HS-27A (cell line): ENCODE measurements at places on chromosomes 13 and 19.
A peak's percentile ranks its signal among the peaks of the same experiment; 100 is the strongest.

DNA sequence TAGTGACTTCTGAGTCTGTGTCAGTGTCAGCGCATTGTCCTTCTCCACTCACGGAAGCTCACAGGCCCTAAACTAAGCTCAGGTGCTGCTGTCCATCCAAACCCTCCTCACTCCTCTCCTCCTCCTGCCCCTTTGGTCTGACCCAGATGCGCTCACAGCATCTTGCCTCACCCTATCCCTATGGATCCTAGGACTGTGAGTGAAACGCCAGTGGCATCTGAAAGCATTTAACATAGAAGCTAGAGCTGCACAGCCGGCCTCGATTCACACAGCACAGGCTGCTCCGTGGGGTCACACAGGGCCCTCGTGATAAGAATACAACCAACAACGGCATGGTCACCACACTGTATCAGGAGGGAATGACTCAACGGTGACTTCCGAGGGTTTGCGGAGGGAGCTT lies 149.1 kb upstream of the SPACA7 start:
- DNase-seq, result no peak

DNA sequence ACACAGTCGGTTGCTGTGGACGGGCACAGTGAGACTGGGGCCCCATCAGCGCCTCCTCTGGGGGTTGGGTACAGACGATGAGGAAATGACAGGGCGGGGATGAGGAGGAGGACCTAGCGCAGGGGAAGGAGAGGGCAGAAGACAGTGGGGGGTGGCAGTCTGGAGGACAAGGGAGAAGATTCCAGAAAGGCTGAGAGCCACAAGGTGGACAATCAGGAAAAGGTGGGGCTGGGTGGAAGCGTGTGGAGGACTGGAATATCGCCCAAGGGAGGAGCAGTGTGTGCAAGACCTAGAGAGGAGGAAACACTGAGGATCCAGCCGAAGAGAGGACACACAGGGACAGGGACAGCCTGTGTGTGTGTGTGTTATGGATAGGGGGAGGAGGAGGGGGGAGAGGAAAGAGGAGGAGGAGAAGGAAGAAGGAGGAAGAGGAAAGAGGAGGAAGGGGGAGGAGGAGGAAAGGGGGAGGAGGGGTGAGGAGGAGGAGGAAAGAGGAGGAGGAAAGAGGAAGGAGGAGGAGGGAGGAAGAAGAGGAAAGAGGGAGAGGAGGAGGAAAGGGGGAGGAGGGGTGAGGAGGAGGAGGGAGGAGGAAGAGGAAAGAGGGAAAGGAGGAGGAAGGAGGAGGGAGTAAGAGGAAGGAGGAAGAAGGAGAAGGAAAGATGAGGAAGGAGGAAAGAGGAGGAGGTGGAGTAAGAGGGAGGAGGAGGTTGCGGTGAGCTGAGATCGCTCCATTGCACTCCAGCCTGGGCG lies 15.8 kb upstream of the GARIN5A start:
- no peak for DNase-seq

DNA sequence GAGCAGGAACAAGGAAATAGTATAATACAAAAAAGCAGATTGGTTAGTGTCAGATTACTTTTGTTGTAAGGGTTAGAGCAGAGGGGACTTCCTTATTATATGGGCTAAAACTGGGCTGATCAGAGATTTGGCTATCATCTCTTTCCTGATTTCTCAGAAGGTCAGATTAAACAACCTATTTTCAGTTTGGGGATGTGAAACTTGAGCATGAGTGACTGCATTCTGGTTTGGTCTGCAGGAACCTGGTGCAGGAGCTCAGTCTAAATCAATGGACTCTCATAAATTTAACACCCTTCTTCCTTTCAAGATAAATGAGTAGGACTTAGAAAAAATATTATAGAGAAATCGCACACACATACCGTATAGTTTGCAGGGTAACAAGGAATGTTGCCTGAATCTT lies 12.9 kb upstream of the RFXAP start:
- no peak for DNase-seq

GRCh38 chr13:42602906-42603305 lies 29.0 kb downstream of the TNFSF11 start:
- no peak for DNase-seq

GRCh38 chr19:46613525-46613924 lies 11.4 kb downstream of the PTGIR start:
- no peak for DNase-seq

- peak; percentile 19 for DNase-seq
Observed at GRCh38 chr13:42594481-42595252, 20.7 kb downstream of the TNFSF11 start.

GRCh38 chr13:25379011-25379410 lies 7.2 kb downstream of the ATP8A2 start:
- no peak for DNase-seq

DNA sequence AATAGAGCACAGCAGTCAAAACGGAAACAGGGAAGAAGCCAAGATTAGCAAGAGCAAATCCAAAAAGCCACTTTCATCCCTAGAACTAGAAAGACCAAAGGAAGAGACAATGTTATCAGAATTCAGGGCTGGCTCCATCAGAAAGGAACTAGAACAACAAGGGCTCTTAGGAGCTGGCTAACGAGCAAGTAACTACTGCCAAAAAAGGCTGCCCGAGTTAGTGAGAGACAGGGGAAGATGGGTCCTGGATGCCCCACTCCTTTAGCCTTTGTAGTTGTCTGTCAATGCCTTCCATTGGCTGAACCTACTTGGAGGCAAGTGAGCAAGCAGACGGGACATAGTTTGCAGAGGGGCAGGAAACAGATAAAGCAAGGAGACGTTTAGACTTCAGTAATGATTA lies 240.4 kb downstream of the KLF12 start:
- no peak for DNase-seq

- DNase-seq, result no peak
Observed at GRCh38 chr13:78194904-78195639, 276.4 kb upstream of the EDNRB start.

- DNase-seq, result no peak
Observed at GRCh38 chr19:16559780-16560276, 12.4 kb downstream of the SLC35E1 start.

DNA sequence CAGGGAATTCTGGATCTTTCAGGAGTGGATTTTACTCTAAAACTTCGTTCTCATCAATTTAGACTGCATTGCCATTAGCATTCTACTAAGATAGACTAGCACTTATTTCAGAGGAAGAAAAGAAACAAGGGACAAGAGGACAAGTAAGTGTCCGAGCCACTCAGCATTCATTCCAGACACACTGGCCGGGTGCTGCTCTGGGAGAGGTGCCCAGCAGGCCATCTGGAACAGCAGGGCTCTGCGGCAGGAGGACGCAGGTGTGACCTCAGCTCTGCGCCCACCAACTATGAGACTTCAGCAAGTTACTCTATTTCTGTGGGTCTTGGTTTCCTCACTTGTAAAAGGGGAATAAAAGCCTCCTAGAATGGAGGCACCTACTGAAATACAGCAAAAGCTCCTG lies 4.2 kb downstream of the EPS15L1 start:
- no peak for DNase-seq

- DNase-seq, result no peak
Observed at GRCh38 chr19:45999653-46000121, 4.4 kb downstream of the CCDC61 start.

GRCh38 chr13:106061781-106062180 lies 473.7 kb downstream of the EFNB2 start:
- no peak for DNase-seq

- no peak for DNase-seq
Observed at GRCh38 chr19:9986787-9987281, 23.5 kb downstream of the COL5A3 start.

DNA sequence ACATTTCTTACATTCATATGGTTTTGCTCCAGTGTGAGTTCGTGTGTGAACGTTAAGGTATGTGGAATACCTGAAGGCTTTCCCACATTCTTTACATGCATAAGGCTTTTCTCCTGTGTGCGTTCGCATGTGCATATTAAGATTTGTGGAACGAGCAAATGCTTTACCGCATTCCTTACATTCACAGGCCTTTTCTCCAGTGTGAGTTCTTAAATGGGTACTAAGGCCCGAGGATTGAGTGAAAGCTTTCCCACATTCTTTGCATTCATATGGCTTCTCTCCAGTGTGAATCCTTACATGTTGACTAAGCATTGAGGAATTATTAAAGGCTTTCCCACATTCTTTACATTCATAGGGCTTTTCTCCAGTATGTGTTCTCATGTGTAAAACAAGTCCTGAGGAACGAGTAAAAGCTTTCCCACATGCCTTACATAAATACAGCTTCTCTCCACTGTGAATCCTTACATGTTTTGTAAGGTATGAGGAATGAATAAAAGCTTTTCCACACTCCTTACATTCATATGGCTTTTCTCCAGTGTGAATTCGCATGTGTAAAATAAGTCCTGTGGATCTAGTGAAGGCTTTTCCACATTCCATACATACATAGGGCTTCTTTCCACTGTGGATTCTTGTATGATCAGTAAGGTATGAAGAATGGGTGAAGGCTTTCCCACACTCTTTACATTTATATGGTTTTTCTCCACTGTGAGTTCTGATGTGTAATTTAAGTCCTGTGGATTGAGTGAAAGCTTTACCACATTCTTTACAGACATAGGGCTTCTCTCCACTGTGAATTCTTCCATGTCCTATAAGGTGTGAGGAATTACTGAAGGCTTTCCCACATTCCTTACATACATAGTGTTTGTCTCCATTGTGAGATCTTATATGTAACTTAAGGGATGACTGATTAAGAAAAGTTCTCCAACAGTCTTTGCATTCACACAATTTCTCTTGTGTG lies 10.7 kb downstream of the ZNF846 start:
- DNase-seq, result no peak

DNA sequence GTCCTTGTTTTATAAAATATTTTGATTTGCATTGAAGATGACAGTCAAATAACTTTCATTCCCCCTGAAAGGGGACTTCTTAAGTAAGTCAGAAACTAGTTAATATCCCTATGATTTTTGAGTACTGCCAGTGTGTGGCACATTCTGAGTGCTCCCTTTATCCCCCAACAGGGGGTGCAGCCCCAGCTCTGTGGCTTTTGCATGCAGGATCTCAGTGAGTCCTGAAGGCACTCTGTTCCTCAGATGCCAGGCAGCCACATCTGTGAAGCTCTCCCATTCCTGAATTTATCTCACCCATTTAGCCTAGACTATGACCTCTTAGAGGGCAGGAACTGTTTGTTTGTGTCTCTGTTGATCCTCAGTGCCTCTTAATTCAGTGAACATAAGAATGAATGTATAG lies 123.1 kb downstream of the CDK8 start:
- peak; percentile 2 for DNase-seq

DNA sequence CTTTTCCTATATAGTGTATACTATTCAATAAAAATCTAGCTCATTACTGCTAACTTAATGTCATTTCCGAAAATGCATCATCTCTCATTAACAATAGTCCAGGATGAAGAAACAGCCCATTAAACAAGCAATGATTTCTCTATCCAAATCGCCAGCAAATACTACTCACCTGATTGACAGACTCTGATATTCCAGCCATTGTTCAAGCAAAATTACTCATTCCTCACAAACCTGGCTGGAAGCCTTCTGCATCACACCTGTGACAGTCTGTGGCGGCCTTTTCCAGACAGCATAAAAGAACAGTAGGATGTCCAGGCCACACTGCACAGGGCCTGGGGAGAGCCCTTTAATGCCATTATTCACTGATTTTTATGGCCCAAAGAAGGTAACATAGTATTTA lies 115.9 kb downstream of the ABCC4 start:
- DNase-seq, result no peak

GRCh38 chr13:83995930-83996329 lies 113.7 kb upstream of the SLITRK1 start:
- no peak for DNase-seq

GRCh38 chr19:3274942-3275582 lies 50.6 kb downstream of the CELF5 start:
- no peak for DNase-seq

GRCh38 chr13:104021806-104022397 lies 955.7 kb upstream of the SLC10A2 start:
- DNase-seq, result no peak

GRCh38 chr13:46103037-46103436 lies 1.8 kb downstream of the CPB2 start:
- DNase-seq, result no peak

- no peak for DNase-seq
Observed at GRCh38 chr19:32416749-32417456, 11.3 kb downstream of the DPY19L3 start.

GRCh38 chr13:101627556-101627943 lies 175.1 kb downstream of the ITGBL1 start:
- no peak for DNase-seq

GRCh38 chr19:47107202-47107952 lies 6.2 kb downstream of the ZC3H4 start:
- DNase-seq, result no peak

DNA sequence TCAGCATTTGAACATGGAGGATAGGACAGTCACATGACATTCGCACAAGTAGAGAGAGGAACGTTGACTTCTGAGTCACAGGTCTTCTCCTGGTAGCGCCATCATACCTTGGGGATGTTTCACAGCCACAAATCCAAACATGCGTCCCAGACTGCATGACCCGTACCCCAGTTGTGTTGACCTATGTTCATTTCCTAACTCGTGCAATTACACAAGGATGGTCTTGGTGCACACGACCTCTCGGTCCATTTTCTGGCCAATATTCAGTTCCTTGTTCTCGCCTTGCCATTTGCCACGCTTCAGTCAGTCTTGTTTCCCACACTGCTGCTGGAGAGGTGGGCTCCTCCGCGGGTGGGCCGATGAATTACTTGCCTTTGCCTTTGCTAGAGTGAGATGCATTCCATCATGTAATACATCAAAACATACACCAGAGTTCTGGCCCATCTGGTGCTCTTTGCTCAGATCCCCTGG lies 87.3 kb downstream of the COL4A2 start:
- DNase-seq, result no peak

DNA sequence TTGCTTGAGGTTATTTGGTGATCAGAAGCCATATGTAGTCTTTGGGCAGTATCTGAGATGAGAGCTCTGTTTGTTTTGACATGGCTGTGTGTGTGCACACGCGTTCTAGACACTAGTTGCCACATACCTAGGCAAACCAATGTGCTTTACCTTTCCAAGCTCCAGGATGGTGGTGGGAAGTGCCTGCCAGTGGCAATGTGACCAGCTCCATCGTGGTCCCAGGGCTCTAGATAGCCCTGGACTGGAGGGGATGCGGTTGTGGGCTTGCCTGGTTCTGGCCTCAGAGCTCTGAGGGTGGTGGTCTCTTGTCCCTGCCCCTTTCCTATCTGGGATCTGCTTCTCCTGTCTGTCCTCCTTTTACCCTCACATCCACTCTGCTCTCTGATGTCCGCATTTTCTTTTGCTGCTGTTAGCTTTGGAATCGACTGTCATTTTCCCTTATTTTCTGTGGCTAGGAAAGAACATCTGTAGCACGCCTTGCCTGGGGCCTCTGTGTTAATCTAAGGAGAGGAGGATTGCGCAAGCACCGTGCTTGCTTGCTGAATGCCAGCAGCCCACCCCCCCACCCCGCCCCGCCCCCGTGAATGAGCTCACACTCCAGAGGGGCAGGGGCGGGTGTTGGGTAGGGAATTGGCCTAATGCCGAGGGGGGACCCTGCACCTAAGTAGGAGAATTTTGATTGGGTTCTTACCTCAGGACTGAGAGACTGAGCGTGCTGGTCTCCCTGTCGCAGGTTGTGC lies 89.5 kb downstream of the ARHGEF7 start:
- DNase-seq, result no peak
